Ureter (tissue), 1 donor: ENCODE measurements at places on chromosomes 5 and 9. TPM values are rescaled to one million over a fixed set of nuclear protein-coding genes. Genes with fewer than 3 reads are reported as not detected.

Gene IL3
- total RNA-seq, result not detected

DNA sequence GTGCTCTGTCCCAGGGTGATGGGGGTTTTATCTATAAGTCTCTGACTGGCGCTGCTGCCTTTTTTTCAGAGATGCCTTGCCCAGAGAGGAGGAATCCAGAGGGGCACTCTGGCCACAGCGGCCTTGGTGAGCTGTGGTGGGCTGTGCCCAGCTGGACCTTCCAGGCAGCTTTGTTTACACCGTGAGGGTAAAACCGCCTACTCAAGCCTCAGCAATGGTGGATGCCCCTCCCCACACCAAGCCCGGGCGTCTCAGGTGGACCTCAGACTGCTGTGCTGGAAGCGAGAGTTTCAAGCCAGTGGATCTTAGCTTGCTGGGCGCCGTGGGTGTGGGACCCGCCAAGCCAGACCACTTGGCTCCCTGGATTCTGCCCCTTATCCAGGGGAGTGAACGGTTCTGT lies 41.3 kb upstream of the C9orf72 start:
- DNase-seq, result no peak

DNA sequence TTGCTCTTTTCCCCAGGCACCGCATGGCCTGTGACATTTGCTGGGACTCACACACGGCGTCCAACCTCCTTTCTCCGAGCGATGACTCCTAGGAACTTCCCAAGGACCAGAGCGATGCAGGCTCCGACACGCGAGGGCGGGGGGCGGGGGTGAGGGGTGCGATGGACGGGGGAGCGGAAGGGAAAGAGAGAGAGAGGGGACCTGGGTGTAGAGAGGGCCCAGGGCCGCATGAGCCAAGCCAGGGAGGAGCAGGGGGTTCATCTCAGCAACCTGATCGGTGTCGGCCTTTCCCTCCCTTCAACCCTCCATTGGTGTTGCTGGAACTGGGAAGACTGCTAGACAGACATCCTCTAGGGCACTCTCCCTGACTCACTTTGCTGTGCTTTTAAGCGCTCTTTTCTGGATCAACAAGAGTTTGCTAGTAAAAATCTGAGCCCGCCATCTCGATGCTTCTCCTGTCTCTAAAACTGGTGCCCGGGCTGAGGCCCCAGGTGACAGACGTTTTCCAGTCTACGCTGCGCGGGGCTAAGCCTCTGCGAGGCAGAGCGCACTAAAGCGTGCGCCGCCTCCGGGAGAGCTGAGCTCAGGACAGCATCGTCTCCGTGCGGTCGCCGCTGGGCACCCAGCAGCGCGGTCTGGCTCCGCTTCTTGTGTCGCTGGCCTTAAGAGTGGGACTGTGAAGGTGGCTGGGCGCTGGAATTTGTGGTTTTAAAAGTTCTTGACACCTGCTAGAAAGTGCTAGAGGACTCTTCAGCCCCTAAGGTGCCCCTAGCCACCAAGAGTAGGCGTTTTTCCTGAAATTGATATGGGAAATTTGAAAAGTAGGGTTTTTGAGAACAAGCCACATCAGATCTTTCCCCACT lies 1.0 kb upstream of the TSLP start:
- DNase-seq, result no peak

DNA sequence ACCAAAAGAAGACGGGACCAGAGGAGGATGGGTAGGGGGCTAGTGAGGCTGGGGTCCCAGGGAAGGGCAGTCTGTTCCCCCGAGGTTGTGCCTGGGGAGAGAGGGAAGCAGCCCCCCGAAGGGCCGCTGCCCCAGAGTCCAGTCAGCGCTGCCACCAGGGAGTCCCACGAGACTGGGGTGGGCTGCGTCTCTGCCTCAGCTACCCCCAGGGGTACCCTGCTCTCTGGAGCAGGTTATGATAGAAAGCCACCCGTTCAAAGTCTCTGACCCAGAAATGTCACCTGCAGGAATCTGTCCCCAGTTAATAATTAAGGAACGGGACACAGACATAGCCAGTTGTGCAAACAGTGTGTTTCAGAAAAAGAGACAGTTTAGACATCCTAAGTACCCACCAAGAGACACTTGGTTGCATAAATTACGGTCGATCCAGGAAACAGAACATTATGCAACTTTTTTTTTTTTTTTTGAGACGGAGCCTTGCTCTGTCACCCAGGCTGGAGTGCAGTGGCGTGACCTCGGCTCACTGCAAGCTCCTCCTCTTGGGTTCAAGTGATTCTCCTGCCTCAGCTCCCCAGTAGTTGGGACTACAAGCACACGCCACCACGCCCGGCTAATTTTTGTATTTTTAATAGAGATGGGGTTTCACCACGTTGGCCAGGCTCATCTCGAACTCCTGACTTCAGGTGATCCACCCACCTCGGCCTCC lies 10.7 kb upstream of the AGPAT2 start:
- no peak for DNase-seq

DNA sequence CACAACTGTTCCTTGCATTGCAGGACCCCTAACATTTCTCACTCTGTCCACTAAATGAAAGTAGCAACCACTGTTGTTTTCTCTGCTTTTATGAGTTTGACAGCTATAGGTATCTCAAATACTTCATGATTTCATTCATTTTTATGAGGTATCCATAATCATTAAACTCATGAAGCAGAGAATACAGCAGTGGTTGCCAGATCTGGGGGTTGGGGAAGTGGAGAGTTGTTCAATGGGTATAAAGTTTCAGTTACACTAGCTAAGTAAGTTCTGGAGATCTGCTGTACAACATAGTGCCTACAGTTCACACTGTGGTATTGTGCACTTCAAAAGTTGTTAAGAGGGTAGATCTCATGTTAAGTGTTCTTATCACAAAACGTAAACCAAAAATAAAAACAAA lies 23.4 kb upstream of the CAMK4 start:
- no peak for DNase-seq
